Left lung (tissue), 14 donors: ENCODE measurements at places on chromosomes 11 and 22. TPM values are rescaled to one million over a fixed set of nuclear protein-coding genes. Genes with fewer than 3 reads are reported as not detected.

GRCh38 chr22:29799217-29799680 lies 32.1 kb downstream of the UQCR10 start:
- DNase-seq: peak; percentile 93

- DNase-seq: no peak
Measured at GRCh38 chr11:40434926-40435325, 1024.5 kb downstream of the LRRC4C start.

DNA sequence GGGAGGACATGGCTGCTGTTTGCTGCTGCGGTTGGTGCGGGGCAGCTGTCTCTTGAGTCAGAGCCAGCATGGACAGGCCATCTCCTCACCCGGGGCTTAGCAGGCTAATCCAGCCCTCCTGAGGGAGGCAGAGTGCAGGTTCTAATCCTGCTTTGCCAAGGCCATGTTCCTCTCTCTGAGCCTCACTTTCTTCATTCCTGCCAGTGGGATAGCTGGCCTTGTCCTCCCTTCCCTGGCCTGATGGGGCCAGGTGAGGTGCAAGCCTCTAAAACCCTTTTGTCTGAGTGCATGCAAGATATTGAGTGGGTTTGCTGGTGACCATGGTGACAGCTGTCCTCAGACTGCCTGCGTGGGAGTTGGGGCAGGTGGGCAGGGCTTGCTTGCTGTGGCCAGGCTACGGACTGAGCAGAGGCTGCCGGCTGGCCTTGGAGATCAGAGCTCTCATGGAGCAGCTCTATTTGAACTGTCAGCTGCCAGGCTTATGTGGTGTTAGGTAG lies 3.6 kb downstream of the USP35 start:
- no peak for DNase-seq

DNA sequence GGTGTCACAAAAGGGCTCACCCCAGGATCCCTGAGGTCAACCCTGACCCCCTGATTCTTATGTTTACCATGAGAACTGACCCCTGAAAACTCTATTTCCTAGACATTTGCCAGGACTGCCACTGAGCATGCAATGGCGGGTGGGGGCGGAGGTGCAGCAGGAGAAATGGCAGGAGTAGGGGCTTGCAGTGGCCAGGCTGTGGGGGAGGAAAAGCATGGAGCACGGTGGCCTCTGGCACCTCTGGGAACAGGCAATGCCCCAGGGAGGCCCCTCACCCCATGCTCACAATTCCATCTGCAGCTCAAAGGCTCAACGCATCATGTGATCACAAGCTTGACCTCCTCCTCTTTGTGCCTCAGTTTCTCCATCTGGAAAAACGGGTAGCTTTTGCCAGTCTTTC lies 46.5 kb upstream of the FGF3 start:
- DNase-seq: peak; percentile 13

DNA sequence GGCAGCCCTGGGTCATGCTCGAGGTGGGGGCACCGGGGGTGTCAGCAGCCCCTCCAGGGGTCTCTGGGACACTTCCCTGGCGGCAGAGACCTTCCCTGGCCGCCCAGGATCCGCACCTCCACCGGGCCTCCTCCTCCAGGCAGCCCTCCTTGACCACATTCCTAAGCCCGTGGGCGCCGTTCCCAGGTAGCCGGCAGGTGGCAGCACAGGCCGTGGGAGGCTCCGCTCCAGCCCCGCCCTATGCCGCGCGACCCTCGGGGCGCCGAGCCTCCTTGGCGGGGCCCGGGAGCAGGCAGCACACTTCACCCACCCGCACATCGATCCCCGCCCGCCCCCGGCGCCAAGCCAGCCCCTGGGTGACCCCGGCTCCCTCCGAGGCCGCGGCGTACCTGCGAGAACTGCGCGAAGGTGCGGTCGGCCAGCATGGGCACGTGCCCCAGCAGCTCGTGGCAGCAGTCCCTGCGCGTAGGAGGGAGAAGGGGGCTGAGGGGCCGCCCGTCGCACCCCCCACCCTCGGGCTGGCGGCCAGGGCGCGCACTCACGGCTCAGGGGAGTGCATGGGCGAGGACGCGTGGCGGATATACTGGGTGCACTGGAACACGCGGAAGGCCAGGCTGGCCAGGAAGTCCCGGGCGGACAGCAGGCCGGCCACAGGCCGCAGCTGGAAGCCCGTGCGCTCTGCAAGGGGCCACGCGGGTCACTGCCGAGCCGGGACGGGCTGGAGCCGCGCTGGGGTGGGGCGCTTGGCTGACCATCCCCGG lies 5.3 kb upstream of the INS start:
- DNase-seq: no peak

GRCh38 chr11:46277622-46278386 lies at the start of gene CREB3L1:
Gene CREB3L1, plus strand, starts transcription at chr11:46277662. Its CDS starts 450 bp downstream, at chr11:46278112.
- peak; percentile 72 for DNase-seq

DNA sequence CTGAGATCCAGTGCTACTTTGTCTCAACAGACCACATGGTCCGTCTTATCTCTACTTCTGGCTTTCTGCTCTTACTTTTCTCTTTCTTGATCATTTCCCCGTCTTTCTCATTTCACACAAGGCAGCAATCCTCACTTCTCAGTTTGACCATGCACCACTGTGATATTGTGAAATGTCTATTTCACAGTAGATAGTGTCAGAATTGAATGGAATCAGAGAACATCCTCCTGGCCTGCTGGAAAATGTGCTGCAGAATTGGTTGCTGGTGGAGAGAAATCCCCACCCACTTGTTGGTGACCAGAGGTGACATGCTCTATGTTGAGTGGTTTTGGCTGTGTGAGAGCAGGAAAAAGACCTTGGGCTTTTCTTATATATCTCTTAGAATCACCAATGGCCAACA lies 57.8 kb upstream of the RCN1 start:
- no peak for DNase-seq

- no peak for DNase-seq
Measured at GRCh38 chr11:68842427-68843051, 823 bp upstream of the CPT1A start.

DNA sequence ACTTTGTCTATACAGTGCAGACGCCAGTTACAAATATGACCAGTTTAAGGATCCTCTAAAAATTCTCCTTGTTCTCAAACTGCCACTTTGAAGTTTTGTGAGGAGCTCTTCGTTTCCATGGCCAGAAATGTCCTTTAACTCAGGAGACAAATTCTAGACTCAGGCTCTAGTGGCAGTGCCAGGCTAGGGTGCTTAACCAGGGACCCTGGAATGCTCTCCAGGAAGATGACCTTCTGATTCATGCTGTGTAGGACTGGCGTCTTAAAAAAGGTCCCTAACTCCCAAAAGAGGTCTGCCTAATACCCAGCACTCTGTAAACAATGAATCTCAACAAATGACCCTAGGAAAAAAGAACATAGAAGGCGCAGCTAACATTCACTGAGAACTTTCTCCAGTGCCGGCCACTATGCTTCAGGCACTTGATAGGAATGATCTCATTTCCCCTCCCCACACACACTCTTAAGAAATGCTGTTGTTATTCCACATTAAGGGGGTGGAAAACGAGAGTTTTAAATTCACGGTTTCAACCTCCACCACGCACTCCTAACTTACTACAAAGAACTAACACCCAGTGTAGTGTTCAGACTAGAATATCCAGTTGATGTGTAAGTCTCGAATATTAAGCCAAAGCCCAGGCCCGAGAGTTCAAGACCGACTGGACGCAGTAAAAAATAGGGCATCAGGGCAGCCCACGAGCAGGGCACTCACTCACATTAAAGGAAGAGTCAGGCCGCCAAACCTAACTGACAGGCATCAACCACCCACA lies 747 bp downstream of the NXF1 start:
- no peak for DNase-seq

The SEC14L2 gene
- polyA plus RNA-seq: 9.8 TPM

The P2RX6 gene
- polyA plus RNA-seq: 1.8 TPM

The MUC5AC gene
- 0.06 TPM for polyA plus RNA-seq

The API5 gene
- 104 TPM for polyA plus RNA-seq
